Thoracic aorta (tissue), 2 donors: ENCODE measurements at places on chromosomes 6 and 20. TPM values are rescaled to one million over a fixed set of nuclear protein-coding genes. Genes with fewer than 3 reads are reported as not detected.

GHRH gene
- total RNA-seq: not detected

TRDN gene
- 0.14 TPM for total RNA-seq

FLRT3 gene
- total RNA-seq: not detected

CST2 gene
- total RNA-seq: not detected

MOG gene
- total RNA-seq: not detected

OR2H1 gene
- total RNA-seq: not detected

CNKSR3 gene
- 20.2 TPM for total RNA-seq

GABRR2 gene
- total RNA-seq: 2.0 TPM

KHDRBS2 gene
- not detected for total RNA-seq

HLA-C gene
- 321 TPM for total RNA-seq

ANKRD66 gene
- total RNA-seq: not detected

LRRC73 gene
- total RNA-seq: 0.63 TPM

TMEM244 gene
- total RNA-seq: not detected

LRRC1 gene
- total RNA-seq: 18.5 TPM

TSPO2 gene
- not detected for total RNA-seq
